NCI-H446 treated with DMSO at 0.1 percent for 48 hours (cell line): ENCODE measurements at places on chromosomes 1 and 21.

GRCh38 chr1:216807696-216808095, 84.5 kb upstream of the ESRRG start:
- no peak for DNase-seq

DNA sequence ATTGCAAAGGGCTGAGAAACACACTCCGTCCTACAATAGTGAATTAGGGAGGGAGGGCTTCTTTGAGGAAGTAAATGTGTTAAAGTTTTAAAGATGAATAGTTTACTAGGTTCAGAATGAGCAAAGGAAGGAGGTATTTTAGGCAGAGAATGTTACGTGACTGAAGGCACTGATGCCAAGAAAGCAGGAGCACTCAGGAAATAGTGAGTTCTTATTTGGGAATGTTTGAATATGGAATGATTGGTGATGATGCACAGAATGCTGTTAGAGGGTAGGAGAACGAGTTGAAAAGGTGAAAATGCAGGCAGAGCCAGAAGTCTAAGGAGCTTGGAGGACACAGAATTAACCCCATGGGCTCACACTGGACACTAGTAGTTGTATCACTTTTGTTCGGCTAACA, 108.0 kb downstream of the NRIP1 start:
- no peak for DNase-seq

DNA sequence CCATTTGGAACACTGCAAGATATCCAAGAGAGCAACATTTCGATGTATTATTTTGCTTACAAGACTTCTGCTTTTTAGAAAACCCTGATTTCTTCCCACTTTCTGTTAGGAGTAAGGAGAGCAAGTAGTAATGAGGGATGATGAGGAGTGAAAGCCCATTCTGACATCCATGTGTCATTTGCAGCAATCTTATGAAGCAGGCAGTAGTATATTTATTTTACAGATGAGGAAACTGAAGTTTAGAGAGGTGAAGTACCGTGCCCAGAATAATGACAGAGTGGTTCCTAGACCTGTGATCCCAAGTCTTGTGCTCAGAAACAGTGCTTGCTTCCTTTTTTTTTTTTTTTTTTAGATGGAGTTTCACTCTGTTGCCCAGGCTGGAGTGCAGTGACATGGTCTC, 7.1 kb upstream of the ZSCAN20 start:
- no peak for DNase-seq

- DNase-seq = no peak
Measured at GRCh38 chr1:246215510-246215903, 291.6 kb downstream of the SMYD3 start.

GRCh38 chr1:53273526-53273925, 35.2 kb upstream of the MAGOH start:
- DNase-seq = no peak

GRCh38 chr1:29639156-29639736, 402.9 kb downstream of the PTPRU start:
- no peak for DNase-seq

DNA sequence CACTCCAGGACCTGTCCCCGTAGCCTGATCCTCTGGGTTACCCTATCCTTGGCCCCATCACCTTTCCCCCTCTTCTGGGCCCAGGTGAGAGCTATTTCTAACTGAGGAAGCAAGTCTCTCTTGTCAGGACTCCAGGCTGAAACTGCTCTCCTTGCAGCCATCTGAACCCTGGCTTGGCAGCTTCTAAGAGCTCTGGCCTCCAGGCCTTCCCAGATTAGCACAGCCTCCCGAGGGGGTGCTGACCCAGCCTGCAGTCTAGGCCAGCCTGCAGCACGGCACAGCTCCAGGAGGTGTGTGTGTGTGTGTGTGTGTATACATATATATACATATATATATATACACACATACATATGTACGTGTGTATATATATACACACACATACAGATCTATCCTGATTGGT, 17.4 kb downstream of the CACNA1S start:
- DNase-seq = no peak
